Cortex of kidney (tissue), 1 donor: ENCODE measurements at places on chromosomes 2 and 18.

- DNase-seq: no peak
Observed at GRCh38 chr2:239171643-239172042, 229.2 kb downstream of the HDAC4 start.

- no peak for DNase-seq
Observed at GRCh38 chr2:132566379-132566778, 103.6 kb downstream of the LYPD1 start.

GRCh38 chr18:43007365-43007764 lies 108.1 kb downstream of the RIT2 start:
- no peak for DNase-seq

DNA sequence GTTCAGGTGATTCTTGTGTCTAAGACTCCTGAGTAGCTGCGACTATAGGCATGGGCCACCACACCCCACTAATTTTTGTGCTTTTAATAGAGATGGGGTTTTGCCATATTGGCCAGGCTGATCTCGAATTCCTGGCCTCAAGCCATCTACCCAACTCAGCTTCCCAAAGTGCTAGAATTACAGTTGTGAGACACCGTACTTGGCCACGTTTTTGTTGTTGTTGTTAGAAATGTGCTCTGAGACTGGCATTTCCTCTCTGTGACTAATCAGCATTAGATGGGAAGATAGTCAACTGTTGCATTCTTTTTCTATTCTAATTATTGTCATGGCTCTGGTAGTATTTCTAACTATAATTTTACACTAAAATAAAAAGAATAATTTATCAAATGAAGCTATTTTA lies 191.7 kb downstream of the CAMKMT start:
- no peak for DNase-seq

DNA sequence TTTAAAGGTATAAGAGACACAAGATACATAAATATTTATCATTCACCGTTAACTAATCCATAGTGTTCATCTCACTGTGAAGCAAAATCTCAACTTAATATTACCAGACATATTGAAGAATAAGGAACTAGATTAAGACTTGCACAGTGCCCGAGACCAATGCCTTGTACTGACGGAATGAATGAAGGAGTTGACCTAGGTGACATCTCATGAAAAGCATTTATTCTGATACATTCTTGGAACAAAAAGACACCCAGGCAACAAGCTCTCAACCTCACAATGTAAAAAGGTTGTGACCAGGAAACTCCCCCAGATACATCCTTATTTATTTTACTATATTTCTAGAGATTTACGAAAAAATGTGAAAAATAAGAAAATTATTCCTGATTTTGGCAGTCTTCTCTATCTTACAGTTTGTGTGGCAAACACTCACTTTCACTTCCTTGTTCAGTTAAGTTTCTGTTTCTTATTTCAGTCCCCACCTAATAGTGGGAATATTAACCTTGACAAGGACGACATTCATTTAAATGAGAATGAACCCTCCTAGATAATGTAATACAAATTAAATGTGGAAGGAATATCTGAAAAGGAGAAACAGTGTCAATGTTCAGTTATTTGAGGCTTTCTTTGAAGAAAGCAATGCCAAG lies 28.4 kb downstream of the M1AP start:
- DNase-seq: no peak

DNA sequence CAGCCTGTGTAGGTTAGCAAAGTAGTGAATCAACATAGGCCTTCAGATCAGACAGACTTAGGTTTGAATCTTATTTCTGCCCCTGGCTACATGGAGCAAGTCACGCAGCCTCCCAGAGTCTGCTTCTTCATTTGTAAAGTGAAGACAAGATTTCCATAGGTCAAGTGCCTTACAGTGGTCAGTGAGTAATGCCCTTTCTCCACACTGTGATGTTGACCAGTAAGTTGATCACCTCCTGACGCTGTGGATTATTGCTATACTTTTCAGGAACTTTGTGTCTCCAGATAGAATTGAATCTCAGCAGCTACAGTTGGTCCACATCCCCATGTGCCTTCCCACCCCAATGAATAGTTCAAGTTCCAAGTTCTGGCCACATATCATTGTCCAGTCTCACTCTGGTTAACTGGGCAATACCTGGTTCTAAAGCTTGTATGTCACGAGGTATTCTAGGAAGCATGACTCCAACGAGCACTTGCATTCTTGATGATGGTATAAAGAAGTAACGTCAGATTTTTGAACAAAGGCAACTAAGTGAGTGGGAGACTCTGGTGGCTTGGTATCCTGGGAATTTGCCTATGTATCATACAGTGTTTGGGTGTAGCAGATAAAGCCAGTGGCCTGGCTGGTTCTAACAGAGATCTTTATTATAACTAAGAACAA lies 2.1 kb upstream of the CLIP4 start:
- DNase-seq: no peak

DNA sequence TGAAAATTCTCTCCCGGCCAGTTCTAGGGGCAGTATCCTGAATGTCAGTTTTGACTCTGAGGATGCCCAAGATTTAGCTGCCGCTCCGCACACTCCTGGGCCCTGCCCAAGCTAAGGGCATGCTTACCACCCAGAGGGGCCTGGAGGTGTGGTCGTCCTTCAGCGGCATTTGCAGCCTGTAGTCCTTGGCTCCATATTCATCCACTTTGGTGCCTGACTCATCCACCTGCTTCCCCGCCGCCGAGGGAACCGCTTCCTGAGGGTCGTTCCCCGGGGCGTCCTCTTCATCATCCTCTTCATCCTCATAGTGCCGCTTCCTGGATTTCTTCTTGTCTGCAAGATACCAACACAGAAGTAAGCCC lies 577 bp downstream of the ERCC3 start:
- no peak for DNase-seq

GRCh38 chr2:131031431-131031841 lies 61.8 kb downstream of the FAM168B start:
- DNase-seq: no peak

- no peak for DNase-seq
Observed at GRCh38 chr2:202014759-202015211, 18.9 kb upstream of the FZD7 start.

GRCh38 chr18:54479365-54479764 lies 111.7 kb upstream of the DYNAP start:
- no peak for DNase-seq

GRCh38 chr18:48609820-48610815 lies 71.3 kb downstream of the CTIF start:
- no peak for DNase-seq

DNA sequence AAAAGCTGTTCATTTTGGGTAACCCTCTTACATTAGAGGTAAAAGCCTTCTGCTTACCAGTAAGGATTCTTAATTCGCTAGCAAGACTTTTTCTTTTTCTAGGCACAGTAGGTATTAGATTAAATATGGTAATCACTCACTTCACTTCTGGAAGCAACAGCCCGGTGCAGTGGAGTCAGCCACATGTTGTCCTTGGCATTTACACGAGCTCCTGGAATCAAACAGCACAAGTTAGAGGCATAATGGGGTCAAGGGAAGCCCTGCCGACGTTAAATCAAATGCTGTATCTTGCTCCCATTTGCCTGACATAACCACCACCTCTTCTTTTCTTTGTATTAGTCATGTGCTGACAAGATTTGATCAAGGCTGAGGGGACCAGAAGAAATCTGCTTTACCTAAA lies 174.1 kb downstream of the ANKRD44 start:
- no peak for DNase-seq

DNA sequence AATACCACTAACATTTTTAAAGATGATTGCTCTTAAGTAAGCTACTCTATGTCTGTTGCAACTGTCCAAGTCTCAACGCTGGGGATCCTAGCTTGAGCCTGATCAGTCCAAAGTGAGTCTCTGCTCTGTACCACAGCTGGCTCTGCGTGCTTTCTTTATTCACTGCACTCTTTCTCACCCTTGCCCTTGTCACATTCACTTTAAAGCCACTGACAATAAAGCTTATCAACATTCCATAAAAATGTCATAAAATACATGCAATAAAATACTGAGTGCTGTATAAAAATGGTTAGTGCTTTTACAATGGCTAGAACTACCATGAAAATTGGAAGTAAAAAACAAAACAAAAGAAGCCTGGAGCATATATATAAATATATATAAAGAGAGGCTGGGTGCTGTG lies 45.5 kb upstream of the LRRTM4 start:
- DNase-seq: no peak

GRCh38 chr2:167333245-167333644 lies 445.0 kb downstream of the XIRP2 start:
- DNase-seq: no peak

DNA sequence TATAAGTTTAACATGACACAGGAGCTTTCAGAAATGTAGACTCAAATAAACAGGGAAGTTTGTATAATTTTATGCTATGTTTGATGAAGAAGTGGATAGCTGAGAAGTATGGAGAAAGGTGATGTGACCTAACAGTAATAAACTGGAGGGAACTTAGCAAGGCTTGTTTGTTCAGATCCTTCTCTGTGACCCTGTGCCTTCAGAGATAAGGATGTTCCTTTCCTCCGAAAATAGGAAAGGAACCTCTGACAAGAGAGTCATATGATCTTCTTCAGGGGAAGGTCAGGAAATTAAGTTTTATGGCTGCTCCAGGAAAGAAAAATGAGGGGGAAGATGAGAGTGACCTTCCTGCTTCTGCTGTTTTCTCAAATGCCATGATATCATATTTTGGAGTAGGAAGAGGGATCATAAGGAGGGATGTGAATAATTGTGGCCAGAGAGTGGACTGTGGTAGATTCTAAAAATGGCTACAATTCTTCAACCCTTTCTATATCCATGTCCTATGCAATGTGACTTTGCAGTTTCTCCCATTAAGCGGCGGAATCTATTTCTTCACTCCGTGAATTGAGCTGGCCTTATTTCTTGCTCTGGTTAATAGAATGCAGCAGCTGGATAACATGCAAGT lies 8.5 kb upstream of the C2orf69 start:
- no peak for DNase-seq

- no peak for DNase-seq
Observed at GRCh38 chr2:200354833-200355751, 48.6 kb downstream of the SPATS2L start.

DNA sequence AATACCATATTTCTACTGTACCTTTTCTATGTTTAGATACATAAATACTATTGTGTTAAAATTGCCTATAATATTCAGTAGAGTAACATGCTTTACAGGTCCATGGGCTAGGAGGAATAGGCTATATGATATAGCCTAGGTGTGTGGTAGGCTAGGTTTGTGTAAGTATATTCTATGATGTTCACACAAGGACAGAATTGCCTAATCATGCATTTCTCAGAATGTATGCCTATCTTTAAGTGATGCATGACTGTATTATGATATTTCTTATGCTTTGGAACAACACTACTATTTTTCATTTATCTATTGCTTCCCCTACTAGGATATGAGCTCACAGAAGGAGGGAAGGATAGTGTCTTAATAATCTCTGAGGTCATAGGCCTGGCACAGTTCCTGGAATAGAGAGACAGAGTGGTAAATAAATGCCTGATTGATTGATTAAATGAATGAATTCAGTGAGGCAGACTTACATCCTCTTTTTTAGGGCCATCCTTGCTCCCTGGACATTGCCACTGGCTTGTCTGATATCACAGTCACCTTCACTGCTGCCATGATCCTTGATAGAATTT lies 121.0 kb downstream of the MYO3B start:
- no peak for DNase-seq

DNA sequence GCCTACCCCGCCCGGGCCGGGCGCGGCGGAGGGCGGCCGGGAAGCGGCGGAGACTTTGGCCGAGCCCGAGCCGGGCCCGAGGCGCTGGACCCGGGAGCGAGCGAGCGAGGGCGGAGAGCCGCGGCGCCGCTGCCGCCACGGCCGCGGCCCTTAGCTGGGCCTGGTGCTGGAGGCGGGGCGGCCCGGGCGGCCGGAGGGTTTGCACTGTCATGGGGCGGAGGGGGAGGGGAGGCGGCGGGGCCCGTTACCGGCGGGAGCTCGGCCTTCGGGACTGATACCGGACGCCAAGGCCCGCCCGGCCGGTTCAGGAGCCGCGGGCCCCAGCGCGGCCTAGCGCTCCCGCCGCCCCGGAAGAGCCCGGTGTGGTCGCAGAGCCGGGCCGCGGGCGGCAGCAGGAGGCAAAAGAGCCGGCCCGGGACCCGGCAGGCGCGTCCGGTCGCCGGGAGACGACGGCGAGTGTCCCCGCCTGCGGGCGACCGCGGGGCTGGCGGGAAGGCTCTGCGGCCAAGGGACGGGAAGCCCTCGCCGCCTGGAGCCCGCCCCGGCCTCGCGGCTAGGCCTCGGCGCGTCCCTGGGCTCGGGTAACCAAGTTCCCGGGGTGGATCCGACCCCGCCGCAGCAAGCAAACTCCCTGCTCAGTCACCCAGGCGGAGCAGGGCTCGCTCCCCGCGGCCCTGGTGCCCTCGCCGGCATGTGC lies 697 bp downstream of the KCMF1 start:
- DNase-seq: no peak

- no peak for DNase-seq
Observed at GRCh38 chr18:35581546-35581897, at the start of gene GALNT1. Gene GALNT1, plus strand, starts transcription at chr18:35581740. Its CDS starts 72,923 bp downstream, at chr18:35654663.

GRCh38 chr2:2570871-2571270 lies 239.8 kb upstream of the MYT1L start:
- no peak for DNase-seq

GRCh38 chr2:225025917-225026571 lies 16.2 kb downstream of the DOCK10 start:
- no peak for DNase-seq

- no peak for DNase-seq
Observed at GRCh38 chr18:13615432-13615861, 110.9 kb downstream of the FAM210A start.

- no peak for DNase-seq
Observed at GRCh38 chr2:120969613-120970355, 234.1 kb downstream of the GLI2 start.

GRCh38 chr2:149261692-149262091 lies 68.7 kb upstream of the LYPD6 start:
- DNase-seq: no peak

DNA sequence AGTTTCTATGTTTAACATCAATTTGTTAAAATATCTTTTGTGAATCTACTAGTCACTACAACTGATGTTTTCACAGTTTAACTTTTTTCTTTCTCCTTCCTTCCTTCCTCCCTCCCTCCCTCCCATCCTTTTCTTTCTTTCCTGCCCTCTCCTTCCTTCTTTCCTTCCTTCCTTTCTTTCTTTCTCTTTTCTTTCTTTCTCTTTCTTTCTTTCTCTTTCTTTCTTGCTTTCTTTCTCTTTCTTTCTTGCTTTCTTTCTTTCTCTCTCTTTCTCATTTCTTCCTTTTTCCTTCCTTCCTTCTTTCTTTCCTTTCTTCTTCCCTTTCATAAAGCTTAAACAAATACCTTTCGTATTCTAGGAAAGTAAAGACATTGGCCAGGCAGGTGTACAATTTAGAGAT lies 2083.0 kb upstream of the CELF4 start:
- no peak for DNase-seq

- no peak for DNase-seq
Observed at GRCh38 chr2:179594268-179595112, 266.9 kb downstream of the ZNF385B start.

DNA sequence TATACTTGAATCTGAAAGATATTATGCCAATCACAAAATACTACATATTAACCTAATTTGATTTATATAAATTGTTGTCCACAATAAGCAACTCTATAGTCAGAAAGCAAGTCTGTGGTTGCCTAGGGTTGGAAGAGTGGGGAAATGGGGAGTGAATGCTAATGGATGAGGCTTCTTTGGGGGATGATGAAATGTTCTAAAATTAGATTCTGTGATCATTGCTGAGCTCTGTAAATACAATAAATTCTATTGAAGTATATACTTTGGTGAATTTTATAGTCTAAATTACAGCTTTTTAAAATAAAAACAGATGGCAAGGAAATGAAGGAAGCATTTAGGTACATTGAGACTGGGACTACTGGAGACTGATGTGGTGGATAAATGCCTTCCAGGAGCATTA lies 275.5 kb downstream of the MBD2 start:
- no peak for DNase-seq
